Naive thymus-derived CD8-positive, alpha-beta T cell (primary cell): ENCODE measurements at places on chromosomes 5 and 9.

DNA sequence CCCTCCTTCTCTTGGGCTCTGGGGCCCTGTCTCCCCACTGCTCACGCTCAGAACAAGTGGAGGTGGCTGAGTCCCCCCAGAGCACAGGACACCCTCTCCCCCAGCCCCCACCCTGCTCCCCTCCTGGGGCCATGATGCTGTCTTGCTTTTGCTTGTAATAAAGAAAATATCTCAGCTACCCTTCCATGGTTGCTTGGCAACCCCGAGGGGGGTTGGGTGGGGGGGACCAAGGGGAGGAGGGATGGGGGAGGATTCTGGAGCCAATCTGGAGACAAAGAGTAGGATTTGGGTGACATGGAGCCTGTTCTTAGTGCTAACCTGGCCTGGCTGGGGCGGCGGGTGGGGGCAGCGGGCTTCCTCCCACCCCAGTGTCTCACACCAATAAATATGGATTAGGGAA lies 16.1 kb upstream of the CERCAM start:
- DNase-seq, result no peak

- DNase-seq, result no peak
Measured at GRCh38 chr5:179297486-179298180, 47.6 kb downstream of the ADAMTS2 start.

GRCh38 chr5:18888821-18889220 lies 1099.2 kb downstream of the CDH18 start:
- no peak for DNase-seq

DNA sequence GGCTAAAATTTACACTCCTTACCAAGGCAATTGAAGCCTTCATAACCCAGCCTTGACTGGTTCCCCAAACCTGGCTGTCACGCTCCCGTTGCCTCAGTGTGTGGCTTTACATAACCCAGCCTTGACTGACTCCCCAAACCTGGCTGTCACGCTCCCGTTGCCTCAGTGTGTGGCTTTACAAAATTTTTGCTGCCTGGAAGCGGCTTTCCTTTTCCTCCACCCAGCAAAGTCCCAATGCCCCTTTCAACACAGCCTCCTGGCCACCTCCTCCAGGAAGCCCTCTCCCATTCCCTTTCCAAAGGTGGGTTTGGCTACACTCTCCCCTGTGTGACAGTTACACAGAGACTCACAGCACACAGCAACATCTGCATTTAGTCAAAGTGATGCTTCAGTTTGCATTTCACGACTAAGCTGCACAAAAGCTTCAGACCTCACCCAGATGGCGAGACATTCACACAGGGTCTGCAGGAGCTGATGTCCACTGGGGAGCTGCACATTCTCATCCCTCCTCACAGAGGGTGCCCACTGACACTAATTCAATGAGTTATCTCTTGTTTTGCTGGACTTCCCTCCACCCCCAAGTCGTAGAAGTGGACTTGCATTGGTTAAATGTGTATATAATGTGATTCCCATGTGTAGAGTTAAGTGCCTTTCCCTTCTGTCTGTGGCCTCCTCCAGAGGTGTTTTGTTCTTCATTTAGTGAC lies 156.6 kb upstream of the PHYKPL start:
- DNase-seq, result no peak

GRCh38 chr9:35035851-35036701 lies 36.3 kb downstream of the VCP start:
- DNase-seq, result peak; percentile 31

- DNase-seq, result no peak
Measured at GRCh38 chr9:90569511-90569910, 73.1 kb downstream of the DIRAS2 start.

- peak; percentile 25 for DNase-seq
Measured at GRCh38 chr9:104961238-104961637, 33.3 kb upstream of the ABCA1 start.

GRCh38 chr5:90000351-90000750 lies 409.2 kb downstream of the CETN3 start:
- no peak for DNase-seq

GRCh38 chr9:126809068-126809467 lies 4.2 kb downstream of the ZBTB43 start:
- DNase-seq, result no peak

GRCh38 chr9:2047916-2048315 lies 32.8 kb downstream of the SMARCA2 start:
- DNase-seq, result no peak

DNA sequence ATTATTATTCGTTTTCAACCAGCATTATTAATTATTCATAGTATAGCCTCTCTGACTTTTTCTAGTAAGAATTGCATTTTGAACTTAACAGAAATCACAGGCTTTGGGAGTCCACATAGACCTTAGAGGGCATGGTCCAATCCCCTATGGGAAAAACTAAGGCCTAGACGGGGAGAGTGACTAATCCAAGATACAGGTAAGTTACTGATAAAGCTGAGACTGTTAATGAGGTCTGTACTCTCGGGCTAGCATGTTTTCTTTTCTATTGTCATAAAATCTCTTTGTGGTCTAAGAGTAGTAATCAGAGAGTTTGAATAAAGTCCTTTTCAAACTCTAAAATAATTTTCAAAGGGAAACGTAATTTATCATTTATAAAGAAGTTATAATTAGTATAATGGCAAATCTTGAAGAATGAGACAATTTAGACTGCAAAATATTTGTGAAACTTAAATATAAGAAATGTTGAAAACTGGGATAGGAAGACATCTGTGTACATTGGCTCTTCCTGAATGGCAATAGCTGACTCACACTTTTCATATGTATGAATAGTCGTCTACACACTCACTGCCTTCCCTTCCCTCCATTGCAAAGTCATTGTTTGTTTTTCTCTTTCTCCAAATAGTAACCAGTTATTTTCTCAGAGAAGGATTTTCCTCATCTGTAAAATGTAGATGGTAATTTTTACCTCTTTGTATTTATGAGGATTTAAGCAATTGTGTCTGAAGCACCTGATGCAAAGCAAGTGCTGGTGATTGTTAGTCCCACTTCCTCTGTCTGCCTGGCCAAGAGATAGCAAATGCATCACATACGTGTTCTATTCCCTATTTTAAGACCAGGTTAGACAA lies 207.9 kb upstream of the CD180 start:
- DNase-seq, result no peak

- DNase-seq, result no peak
Measured at GRCh38 chr9:91790917-91791316, 159.1 kb downstream of the ROR2 start.

GRCh38 chr5:138179277-138179857 lies 455 bp downstream of the KIF20A start:
- DNase-seq, result no peak

DNA sequence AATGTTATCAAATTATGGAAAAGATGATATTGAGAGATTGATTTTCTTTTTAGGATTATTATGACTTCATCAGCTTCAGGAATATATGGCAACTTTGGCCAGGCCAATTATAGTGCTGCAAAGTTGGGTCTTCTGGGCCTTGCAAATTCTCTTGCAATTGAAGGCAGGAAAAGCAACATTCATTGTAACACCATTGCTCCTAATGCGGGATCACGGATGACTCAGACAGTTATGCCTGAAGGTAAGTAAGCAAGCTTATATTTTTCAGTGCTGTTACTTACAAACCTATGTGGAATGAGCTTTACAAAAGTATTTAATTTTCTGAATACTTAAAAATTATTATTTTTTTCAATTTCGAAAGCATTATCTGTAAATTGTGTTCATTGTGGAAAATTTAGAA lies 26.5 kb downstream of the HSD17B4 start:
- DNase-seq, result no peak

GRCh38 chr5:105639068-105639467 lies 2031.7 kb downstream of the EFNA5 start:
- DNase-seq, result no peak

GRCh38 chr9:113373256-113373655 lies 3.5 kb downstream of the HDHD3 start:
- no peak for DNase-seq

DNA sequence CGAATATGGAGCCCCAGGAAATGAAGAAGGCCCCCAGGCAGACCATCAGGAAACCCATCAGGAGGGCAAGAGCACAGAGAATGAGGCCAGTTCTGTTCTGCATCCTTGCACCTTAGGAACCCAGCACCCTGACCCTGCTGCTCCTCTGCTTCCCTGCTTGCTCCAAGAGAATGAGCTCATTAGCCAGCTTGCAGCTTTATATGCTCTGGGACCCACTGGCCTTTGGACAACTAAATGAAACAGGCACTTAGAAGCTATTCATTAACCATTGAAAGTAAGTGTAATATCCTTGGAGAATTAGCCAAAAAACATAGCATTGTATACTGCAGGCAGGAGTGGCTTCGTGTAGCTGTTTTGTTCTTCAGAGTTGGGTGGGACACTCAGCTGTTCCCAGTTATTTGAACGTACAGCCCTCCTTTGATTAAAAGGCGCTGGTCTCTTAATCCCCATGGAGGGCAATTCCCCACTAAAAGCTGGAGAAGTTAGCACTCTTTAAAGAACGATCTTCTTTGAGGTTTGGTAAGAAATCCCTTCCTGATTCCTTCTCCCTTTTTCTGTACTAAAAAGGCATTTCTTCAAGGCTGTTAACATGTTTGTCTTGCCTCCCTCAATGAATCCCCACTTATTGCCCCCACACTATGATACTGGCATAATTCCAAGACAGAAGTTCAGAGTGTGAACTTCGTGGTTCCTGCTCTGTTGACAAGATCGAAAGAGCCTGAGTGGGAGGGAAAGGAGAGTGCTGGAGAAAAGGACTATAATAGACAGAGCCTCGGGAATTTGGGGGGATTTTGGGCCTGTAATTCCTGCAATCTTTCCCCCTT lies at the start of gene TMEM252:
TSS of gene TMEM252 (minus strand) at position 172 of the 824 bp plus-strand sequence. CDS start at position 103, 69 bp downstream.
- DNase-seq, result no peak

DNA sequence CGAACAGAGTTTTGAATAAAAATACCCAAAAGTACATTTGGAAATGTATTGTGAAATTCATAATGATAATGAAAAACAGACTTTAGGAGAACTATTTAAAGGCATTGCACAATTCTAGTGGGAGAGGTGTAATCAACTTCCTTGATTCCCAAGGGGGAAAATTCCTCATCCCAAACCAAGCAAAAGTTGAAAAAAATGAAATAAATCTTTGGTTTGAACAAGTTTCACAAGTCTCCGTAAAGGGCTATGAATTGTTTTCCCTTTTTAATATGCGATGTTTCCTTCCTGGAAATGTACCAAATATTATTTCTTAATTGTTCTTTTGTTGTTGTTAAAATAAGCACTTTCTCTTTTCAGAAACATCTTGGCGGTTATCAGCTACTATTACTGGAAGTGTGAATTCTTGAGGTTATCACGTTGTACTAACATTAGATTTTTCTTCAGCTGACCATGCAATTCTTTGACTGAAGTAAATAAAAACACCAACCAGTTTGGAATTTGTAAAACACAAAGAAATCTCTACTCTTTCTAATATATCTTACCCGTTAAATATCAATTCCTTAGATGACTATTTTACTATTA lies 59.3 kb downstream of the SVEP1 start:
- DNase-seq, result no peak

DNA sequence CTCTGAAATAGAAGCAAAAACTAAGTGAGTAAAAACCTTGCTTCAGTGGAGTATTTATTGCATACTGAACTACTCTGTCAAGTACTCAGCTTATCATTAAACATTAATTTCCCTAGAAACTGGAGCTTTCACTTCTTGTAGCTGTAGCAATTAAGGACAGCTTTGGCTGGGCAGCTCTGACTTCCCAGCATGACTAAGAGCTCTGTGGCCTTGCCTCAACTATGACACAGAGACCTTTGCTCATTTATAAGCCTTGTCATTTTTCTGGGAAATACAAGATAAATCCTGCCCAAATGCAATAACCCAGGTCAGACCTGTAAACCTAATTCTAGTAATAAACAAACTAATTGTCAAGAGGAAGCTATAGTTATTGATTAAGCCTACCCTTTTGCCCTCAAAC lies 65.4 kb upstream of the STK32A start:
- DNase-seq, result no peak

DNA sequence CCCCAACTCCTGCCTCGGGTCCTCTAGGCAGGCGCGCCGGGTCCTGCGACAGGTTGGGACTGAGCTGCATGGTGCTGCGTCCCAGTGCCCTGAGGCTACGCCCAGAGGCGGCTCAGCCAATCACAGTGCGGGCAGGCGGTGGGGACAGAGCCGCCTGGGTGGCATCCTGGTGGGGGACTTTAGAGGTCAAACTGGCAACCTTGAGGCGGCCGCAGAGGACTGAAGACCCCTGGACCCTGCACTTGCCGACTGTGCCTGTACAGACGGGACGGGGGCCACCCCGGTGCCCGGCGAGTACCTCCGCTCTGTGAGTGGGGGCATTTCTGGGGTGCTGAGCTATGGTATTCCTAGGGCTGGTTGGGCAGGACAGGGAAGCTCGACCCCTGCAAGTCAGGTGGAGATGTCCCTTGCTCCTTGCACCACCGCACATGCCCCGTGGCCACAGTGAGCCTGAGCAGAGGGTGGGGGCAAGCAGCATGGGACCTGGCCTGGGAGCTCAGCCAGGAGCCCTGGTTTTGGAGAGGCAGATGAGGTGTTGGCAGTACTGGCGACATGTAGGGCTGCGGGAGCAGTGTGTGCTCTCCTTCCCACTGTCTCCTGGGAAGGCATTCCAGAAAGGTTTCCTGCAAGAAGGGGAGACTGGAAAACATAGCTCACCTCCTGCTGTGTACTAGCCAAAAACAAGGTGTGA lies 45.5 kb downstream of the CTSL start:
- no peak for DNase-seq
